ENCODE measurements at places on chromosomes 1 and 21.
A peak's percentile ranks its signal among the peaks of the same experiment; 100 is the strongest.

DNA sequence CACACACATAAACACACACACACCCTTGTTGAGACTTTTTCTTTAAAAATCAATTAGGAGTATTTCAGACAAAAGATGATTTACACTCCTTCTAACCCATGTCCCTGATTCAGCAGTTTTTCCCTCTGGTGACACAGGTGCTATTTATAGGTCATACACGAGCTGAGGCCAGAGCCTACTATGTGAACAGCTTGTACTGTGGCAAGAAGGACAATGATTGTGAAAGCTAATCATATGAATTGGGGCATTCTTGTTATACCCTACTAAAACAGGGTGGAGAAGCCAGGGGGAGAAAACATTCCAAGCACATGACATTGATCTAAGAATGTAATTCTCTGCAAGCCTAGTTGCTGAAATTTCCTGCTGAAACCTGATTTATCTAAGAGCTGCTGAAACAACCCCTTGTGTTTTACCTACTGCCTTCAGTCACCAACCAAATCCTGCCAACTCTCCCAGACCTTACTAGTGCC lies 60.3 kb downstream of the XCL1 start:
- peak; percentile 45 for DNase-seq

DNA sequence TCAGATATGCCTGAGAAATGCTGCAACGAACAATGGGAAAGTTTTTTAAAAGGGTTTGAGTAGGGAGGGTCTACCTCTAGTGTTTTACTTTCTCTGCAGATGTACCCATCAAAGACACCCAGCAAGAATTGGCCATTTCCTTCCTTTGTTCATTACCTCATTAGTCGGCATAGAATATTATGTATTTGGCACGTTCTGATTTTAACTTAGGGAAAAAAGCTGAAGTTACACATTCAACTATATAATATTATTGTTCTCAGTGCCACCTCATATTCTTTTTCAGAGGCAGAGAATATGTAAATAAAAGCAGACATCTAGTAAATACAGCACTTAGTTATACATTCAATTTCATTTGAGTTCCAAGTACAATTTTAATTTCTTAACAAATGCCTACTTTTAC lies 83.7 kb upstream of the PPP2R5A start:
- no peak for DNase-seq

GRCh38 chr1:9657521-9658032 lies 6.0 kb downstream of the PIK3CD start:
- no peak for DNase-seq

GRCh38 chr21:16533692-16534407 lies 804.1 kb downstream of the USP25 start:
- peak; percentile 30 for DNase-seq

- DNase-seq: peak; percentile 83
Measured at GRCh38 chr1:200184196-200184595, 156.7 kb downstream of the NR5A2 start.

GRCh38 chr1:110639724-110640386 lies 33.7 kb upstream of the KCNA2 start:
- peak; percentile 37 for DNase-seq

DNA sequence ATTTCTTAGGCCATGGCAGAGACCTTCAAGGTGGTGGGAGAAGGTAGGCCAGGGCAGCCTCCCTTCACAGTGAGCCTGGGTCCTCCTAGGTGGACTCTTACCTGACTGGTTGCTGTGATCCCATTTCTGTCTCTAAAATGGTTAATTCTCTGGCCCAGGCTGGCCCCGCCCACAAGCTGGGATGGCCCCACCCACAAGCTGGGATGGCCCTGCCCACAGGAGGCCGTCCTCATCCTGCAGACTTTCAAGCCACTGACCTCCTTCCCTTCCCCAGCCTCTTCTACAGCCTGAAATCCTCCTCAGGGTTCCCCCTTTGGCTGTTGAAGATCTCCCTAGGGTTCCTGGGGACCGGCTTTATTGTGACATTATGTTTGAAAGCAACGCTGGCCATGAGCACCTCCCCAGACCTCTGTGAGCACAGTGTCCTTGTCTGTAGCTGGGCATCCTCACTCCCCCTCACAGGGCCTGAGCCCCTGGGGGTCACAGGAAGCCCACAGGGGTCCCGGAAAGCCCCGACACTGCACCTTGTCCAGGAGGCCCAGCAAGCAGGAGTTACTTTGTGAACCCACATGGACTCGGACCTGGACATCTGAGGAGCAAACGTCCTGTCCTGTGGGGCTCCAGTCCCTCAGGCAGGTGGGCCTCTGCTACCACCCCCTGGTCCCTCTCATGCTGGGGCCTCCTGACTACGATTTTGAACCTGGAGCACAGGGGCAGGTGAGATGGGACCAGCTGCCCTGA lies 621.7 kb downstream of the MATN1 start:
- DNase-seq: no peak

GRCh38 chr1:185824106-185824505 lies 89.9 kb downstream of the HMCN1 start:
- DNase-seq: no peak

DNA sequence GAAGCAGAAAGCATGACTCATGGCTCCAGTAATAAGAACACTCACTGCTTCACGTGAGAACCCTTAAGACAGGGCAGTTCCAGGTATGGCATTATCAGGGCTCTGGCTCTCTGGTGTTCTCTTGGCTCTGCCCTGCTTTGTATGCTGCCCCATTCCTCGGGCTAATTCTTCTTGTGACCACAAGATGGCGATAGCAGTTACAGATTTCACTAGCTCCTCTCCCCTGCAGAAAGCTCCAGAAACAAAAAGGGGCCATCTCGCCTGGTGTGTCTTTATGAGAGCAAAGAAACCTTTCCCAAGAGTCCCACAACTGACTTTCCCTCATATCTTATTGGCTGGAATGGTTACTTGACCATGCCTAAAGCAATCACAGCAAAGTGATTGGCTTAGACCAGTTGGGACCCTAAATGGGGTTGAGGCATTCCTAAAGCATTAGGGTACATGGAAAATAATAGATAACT lies 60.1 kb downstream of the F3 start:
- DNase-seq: peak; percentile 53

DNA sequence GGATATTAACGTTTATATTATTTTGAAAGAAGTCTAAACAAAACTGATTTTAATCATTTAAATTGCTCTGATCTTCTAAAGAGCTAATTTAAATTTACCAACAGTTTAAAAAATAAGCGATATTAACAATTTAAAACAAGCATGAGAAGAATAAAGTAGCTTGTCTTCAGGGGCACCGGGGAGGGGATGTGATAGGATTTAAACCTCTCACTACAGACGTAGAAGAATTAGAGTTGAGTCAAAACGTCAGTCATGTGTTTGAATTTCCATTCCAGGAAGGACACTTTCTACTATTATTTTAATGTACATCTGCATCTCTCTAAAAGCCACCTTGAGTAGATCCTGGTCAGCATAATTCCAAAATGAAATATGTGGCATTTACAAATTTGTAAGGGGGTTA lies 58.2 kb upstream of the TPTE start:
- DNase-seq: no peak

GRCh38 chr1:121483234-121483633 lies 298.5 kb downstream of the SRGAP2C start:
- DNase-seq: peak; percentile 1

GRCh38 chr1:37476460-37477197 lies 2.2 kb downstream of the ZC3H12A start:
- peak; percentile 91 for DNase-seq

DNA sequence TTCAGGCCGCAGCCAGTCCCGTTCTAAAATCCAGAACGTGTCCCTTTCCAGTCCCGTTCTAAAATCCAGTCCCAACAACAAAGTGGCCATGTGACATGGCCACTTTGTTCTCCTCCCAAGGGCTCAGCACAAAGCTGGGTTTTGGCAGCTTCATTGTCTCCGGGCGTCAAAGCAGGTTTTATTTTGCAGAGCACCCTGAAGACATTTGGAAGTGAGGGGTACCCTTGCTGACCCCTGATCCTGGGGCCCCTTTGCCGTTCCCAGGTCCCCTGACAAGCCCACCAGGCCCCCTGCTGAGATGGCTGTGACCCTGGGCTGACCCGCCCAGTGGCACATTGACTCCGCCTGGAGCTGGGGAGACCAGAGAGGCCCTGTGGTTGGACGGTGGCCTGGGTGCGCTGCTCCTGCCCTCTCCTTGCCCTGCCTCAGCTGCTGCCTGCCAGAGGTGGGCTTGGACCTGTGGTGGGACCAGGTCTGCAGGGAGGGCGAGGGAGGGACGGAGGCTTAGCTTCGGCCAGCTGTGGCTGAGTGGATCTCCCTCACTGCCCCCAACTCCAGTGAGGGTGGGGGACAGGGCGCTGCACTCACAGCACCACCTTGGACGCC lies 4.3 kb downstream of the PFKL start:
- no peak for DNase-seq

DNA sequence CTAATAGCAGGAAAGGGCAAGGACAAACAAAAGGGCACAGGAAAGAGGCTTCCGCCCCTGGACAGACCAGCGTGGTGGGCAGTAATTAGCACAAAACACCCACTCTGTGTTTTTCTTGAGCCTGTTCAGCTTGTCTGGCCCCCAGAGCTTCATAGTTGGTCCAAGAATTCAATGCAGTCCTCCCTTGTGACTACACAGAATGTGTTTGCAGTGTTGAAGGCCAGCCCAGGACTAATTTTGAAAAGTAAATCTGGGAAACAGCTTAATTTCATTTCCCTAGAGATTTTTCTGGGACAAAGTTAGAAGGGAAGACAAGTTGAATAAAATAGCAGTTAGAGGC lies 49.2 kb upstream of the LMO4 start:
- DNase-seq: no peak

DNA sequence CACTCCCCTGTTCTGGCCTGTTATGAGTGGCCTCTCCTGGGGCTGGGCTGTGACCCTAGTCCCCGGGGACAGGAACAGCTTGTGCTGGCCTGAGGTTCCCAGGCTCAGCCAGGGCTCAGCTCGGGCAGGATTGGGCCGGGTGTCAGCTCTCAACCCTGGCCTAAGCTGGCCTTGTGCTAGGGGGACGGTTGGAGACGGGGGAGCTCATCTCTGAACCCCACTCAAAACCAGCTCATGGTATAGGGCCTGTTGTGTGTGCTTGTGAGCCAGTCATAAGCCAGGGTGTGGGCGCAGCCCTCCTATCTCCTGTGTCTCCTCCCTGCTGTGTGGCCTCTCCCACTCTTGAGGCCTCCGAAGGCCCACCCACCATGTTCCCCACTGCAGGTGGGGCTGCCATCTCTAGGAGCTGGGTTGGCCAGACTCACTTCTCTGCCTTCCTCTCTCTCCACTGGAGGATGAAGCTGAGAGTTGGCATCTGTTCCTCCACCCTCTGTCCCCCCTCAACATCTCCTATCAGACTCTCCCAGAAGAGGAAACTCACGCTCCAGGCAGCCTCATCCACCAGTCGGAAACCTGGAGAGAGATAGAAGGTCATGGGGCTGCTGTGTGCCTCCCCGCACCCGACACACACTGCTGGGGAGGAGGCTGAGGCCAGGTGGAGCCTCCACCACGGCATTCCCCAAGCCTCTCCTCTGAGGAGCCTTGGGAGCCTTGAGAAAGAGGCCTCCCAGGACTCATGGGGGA lies 1.4 kb downstream of the PEAR1 start:
- DNase-seq: no peak

DNA sequence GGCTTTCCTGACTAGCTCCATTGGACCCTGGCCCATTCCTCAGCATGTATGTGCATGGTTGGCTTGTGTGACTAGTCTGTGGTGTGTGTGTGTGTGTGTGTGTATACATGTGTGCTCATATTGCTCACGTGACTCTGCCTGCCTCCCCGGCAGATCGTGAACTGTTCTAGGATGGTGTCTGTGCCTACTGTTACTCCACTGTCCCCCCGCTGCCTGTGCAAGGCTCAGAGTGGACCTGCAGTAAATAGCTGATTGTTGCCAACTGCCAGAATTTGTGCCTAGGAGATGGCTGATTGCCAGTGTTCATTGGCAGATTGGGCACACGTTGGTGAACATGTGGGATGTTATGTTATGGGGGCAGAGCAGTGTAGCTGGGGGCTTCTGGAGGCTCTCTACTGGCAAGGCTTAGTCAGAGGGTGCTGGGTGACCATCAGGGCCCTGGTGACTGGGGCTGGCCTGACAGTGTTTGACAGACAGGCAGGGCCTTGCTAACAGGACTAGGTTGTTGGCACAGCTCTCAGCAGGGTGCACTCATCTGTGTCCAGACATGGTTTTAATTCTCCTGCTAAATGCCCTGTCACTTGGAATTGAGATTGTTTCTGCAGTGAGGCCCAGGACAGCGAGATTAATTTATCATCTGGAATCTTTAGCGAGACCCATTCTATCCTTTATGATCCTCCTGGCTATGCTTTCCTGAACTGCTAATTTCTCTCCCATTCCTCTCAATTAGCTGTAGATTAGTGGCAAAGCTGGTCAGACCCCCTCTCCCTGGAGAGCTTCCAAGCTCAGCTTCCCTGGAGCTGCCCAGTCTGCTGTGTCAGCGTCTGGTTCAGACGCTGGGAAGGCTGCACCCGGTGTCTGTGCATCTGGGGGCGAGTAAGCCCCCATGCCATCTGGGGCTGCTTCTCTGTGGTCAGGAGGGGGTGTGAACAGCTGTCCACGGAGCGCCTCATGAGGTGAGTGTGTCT lies 20.8 kb downstream of the SLC6A17 start:
- no peak for DNase-seq

- DNase-seq: no peak
Measured at GRCh38 chr1:175270361-175270760, 77.8 kb upstream of the KIAA0040 start.

DNA sequence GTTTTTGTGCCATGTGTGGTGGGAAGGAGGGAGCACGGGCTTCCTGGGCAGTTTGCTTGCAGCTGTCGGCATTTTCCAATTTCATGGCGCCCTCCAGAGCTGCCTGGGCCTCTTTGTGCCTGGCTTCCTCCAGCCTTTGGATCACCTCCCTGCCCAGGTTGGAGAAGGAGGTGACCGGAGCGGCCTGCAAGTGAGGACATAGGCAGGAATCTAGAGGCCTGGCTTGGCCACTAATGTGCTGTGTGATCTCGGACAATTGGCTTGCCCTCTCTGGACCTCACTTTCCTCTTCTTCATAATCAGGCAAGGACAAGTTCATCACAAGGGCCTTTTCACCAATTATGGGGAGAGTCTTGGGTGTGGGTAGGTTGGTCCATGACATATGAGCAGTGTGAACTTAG lies 245.1 kb downstream of the MATN1 start:
- DNase-seq: no peak

DNA sequence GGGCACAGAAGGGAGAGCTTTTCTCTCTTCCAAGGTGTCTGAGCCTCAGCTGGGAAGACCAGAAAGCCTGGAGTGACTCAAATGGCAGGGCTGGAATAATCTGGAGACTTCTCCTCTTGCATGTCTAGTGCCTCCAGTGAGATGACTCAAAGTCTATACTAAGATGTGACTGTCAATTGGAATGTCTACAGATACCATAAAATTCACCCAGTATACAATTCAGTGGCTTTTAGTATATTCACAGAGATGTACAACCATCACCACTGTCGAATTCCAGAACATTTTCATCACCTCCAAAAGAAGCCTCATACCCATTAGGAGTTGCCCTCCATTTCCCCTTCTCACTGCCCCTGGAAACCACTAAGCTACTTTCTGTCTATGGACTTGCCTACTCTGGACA lies 47.9 kb upstream of the CNN3 start:
- peak; percentile 89 for DNase-seq

GRCh38 chr1:18408656-18409370 lies 71.9 kb upstream of the KLHDC7A start:
- no peak for DNase-seq

Measured in foreskin fibroblast (primary cell).